ENCODE measurements at places on chromosomes 5 and 9.

DNA sequence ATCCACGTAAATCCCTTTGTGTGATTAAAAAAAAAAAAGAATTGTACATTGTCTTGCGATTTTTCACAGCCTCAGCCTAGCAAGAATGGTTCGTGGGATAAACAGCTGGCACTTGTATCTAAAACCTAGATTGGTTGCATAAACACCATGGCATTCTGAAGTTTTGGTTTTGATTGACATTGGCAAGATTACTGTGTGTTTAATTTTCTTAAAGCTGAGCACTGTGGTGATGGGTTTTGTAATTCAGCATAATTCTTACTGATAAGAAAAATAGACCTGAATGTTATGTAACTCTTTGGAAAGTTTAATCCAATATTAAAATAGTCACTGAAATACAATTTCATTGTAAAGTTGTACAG is 23.4 kb upstream of the ANKRD18A start:
- DNase-seq: no peak

DNA sequence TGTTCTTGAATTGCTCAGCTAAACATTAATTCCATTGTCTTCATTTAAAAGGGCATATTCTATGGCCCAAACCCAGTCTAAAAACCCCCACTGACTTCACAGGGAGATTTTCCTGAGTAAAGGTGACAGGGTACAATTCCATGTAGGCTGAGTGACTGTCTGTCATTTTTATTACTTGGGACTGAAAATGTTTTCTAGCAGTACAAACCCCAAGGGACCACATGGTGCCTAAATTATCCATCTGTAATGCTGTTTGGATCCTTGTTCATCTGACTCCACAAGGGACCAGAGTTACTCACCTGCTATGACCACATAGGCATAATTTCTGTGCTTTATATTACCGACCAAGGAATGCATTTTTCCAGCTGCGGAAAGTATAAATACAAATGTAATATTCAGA is 349.1 kb downstream of the ZNF608 start:
- DNase-seq: no peak

- no peak for DNase-seq
Measured at GRCh38 chr5:154228696-154229095, 38.2 kb downstream of the GALNT10 start.

DNA sequence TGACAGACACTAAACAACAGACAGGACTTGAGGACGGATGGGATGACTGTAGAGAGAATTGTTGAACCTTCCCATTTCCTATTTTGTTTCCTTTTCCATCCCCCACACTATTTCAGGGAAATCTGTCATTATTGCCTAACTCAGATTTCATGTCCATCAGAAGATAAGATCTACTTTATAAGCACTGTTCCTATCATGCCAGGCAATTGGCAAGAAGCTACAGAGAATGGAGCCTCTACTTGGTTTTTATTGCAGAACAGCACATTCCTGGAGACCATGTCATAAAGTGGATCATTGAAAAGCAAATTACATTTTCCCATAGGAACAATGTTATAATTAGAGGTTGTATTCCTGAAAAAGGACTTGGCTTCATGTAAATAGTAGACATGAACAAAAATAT is 173.7 kb upstream of the KIF2A start:
- DNase-seq: no peak

DNA sequence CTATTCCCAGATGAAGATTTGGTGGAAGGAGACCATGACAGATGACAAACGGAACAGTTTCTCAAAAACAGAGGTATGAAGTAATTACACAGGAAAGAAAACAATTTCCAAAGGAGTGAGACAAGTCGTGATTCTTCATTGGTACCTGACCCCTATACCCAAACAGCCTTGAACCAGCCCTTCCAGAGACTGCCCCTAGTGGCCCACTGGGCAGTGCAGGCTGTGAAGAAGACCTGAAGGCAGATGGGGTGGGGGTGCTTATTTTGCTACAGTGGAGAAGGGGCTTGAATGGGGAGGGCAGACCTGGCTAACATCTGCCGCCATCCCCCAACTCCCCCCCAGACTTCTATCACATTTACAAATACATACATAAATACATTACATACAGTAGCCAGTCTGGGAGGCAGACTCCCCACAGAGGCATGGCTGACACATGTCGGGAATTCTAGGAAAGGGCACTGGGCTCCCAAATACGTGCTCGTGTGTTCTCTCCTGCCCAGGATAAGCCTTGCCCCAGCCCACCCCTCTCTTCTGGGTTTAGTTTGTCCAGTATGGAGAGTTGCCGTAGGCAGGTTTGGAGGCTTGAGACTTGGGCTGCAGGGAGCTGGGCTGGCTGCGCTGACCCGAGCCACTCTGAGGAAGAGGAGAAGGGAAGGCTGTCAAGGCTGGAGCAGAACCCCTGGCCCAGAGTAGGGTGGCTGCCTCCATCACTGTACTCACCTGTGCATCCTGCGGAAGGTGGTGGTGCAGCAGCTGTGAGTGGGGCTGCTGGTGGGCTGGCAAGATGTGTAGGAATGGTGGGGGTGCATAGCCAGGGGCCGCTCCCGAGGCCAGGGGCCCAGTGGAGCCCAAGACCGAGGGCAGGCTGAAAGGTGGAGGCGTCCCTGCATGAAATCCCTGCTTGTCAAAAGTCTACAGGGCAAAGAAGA is 105.3 kb downstream of the UBE2R2 start:
- no peak for DNase-seq

Measured in NCI-H1092 treated with DMSO at 0.1 percent for 48 hours (cell line).